SK-N-SH treated with all-trans-retinoic acid at 6 μM for 48 hours (cell line): ENCODE measurements at places on chromosomes 11 and 22.

DNA sequence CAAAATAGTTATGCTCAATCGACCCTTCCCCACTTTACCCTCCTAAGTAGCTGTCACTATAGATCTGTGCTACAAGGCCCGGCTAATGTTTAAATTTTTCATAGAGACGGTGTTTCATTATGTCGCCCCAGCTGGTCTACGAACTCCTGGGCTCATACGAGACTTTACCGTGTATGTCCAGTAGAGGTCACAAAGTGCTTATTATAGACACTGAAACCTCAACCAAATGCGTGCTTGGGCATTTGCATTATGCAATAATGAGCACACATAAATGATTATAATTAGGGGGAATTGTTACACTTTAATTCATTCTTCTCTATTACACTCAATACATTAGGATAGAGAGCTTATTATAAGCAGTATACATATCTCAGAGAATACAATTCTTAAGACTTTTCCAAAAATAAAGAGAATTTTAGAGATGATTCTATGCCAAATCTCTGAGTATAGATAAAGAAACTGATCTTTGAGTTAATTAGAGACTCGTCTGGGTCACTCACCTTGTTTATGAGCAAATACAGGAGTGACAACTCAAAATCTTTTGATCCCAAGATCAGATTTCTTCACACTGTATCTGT is 12.5 kb upstream of the MRPL16 start:
- peak; percentile 98 for ATAC-seq

DNA sequence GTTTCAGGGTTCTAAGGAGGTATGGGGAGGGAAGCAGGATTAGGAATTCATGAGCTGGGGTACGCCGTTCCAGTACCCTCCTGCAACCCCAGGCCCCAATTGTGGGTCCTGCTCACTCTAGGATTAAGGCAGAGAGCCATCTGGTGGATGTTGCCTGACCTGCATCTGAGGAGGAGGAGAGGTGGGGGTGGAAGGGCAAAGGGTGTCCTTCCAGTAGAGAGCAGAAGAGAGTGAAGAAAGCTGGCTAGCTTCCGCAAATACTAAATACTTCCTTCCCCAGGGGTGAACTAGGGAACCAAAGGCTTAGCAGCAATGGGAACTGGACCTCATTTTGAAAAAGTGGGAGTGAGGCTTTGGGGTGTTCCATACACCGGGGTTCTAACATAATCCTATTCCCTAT is 10.6 kb downstream of the LRRC51 start:
- ATAC-seq = peak; percentile 93

- no peak for ATAC-seq
Observed at GRCh38 chr11:76788661-76789442, 5.7 kb downstream of the TSKU start.

DNA sequence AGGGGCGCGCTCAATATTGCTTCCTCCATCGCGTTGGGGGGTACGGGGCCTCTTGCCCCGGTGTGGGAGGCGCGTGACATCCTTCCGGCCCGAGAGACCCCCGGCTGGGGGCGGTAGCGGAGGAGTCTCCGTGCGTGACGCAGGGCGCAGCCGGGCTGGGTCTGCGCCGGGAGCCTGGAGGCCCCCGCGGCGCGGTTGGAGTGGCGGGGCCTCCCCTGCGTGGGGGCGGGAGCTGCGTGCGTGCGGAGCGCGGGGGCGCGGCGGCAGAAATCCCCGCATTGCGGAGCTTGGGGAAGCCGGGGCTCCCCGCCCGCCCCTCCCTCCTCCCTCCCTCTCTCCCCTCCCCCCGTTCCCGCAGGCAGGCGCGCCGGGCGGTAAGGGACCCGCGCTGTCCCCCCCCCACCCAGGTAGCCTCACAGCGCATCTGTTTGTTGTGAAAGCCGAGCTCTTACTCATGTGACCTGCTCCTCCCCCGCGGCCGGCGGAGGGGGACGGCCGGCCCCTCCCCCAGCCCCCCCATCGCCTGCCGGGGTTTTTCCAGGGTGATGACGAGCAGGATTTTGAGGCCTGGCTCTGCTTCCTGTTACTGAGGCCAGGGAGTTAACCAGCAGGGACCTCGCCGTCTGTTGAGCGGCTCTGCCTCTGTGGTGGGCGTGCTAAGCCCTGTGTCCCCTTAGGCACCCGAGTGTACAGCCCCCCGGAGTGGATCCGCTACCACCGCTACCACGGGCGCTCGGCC is 1.6 kb downstream of the PIM3 start:
- peak; percentile 13 for ATAC-seq

- ATAC-seq = no peak
Observed at GRCh38 chr11:119700030-119700429, 29.0 kb downstream of the NECTIN1 start.

- ATAC-seq = peak; percentile 61
Observed at GRCh38 chr11:33690290-33691065, 10.1 kb downstream of the C11orf91 start.

DNA sequence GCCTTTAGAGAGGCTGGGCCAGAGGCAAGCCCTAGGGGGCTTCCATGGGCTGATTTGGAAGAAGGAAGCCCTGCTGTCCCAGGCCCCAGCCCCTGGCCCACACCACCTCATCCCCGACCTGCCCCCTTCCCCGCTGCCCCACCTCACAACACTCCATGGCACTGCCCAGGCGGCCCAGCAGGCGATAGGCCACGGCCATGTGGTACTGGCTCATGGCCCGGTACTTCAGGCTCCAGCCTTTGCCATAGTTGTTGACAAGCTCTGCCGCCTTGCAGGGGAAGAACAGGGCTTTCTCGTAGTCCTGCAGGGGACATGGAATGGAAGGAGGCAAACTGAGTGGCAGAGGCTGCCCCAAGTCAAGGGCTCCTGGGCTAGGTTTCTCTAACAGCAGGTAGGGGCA is 6.4 kb downstream of the RAPSN start:
- ATAC-seq = no peak

DNA sequence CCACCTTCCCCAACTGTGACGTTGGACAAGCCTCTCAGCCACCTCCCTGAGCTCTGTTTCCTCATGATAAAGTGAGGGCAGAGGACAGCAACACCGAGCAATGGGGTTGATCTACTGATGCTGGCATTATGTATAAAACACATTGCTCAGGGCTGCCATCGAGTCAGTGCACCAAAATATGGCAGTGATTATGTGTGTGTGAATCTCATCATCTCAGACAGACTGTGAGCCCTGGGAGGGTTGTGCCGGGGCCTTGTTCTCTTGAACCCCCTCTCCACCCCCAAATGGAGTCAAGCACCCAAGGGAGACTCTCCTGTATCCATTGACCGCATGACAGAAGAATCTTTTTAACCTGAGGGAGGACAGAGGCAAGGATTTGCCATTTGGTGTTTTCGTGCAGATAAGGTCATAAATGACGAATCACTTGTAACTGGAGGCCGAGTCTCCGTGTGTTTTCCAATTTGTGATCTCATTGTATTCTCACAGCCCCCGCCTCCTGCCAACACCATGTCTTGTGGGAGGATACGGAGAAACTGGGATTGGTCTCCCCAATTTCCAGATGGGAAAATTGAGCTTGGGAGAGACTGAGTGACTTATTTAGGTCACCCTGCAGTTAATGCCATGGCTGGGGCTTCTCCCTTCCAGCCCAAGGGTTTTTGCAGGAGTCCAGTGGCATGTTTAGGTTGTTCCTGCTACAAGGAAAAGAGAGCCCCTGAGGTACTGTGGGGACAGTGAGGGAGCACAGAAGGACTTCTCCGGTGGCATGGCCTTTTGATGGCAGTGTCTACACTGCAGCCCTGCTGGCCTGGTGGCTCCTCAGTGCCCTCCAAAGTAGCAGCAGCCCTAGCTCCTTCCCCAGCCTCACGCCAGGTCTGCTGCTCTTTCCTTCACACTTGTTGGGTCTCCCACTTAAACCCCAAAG is 52.4 kb downstream of the CHRDL2 start:
- ATAC-seq = no peak

GRCh38 chr11:61892085-61892370 is 683 bp upstream of the FADS3 start:
- ATAC-seq = no peak

GRCh38 chr22:27666272-27666997 is 135.1 kb downstream of the MN1 start:
- no peak for ATAC-seq

DNA sequence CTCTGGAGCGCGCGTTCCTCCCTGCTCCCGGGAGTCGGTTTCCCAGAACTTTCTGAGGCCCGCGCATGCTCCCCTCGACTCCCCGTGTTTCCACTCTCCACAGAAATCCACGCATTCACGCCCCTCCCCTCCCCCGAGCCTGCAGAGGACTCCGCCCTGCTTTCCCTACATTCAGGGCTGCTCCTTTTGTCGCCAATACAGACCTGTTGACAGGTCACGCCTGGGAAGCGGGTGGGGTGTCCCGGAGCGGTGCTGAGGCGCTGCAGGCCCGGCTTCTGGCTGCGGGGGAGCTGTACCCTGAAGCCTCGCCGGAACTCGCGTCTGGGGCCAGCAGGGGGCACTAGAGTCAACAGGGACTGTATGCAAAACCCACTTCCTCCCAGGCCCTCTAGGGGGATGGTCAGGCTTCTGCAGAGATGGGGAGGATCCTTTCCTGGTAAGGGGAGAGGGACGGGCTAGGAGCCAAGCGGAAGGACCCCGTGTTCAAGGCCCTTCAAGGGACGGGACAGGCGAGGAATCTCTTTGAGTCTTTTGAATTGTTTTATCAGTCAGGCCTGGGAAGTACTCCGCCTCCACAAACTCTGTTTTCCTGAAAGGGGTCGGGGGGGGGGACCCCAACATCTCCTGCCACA is at the start of gene PRAME:
TSS of gene PRAME (minus strand) at position 294 of the 632 bp plus-strand sequence. CDS start 2,433 bp downstream, outside the sequence.
- peak; percentile 95 for ATAC-seq

DNA sequence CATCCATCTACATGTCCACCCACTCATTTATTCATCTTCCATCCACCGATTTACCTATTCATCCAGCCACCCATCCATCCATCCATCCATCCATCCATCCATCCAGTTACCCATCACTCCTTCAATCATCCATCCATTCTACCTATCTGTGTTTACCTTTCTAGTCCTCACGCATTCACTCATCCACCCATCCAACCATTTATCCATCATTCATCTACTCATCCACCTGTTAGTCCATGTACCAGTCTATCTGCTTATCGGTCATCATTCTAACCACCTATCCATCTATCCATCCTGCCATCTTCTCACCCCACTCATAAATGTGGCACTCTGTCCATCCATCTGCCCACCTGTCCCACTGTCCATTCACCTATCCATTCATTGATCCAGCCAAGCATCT is 21.9 kb upstream of the MYEOV start:
- ATAC-seq = no peak
